ENCODE measurements at places on chromosomes 5 and 9.
A peak's percentile ranks its signal among the peaks of the same experiment; 100 is the strongest.

GRCh38 chr9:120891884-120892747, 15.1 kb upstream of the PHF19 start:
- DNase-seq: no peak

DNA sequence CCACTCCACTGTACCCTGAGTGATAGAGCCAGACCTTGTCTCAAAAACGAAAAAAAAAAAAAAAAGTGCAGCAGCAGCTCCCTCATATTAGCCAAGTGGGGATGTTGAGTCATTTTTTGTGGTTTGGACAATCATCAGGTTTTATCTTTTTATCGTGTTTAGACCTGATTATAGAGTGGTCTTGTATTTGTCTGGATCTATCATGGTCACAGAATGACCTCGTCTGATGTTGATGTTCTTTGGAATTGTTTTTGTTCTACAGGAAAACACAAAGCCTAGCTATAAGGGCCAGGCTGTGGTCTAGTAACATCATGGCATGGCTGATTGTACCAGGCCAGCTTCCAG, 1.6 kb upstream of the FBXW11 start:
- no peak for DNase-seq

DNA sequence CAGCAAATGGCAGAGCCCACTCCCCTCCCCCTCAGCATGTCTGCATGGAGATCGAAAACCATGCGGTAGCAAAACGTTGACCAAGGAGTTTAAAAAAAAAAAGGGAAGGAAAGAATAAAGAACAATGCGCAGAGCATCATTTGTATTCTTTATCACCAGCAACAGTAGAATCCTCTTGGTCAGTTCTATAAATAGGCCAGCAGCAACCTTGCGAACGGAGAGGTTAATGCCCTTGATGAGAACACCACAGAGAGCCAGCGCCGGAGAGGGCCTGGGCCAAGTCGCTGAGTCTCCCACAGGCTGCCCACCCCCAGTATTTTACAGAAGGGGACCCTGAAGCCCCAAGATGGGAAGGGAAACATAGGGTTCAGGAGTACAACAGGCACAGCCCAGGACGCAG, 22.7 kb downstream of the WHRN start:
- no peak for DNase-seq

GRCh38 chr9:135979547-135980166, 18.5 kb upstream of the UBAC1 start:
- no peak for DNase-seq

GRCh38 chr9:673264-673965, 168.1 kb upstream of the DMRT1 start:
- no peak for DNase-seq

DNA sequence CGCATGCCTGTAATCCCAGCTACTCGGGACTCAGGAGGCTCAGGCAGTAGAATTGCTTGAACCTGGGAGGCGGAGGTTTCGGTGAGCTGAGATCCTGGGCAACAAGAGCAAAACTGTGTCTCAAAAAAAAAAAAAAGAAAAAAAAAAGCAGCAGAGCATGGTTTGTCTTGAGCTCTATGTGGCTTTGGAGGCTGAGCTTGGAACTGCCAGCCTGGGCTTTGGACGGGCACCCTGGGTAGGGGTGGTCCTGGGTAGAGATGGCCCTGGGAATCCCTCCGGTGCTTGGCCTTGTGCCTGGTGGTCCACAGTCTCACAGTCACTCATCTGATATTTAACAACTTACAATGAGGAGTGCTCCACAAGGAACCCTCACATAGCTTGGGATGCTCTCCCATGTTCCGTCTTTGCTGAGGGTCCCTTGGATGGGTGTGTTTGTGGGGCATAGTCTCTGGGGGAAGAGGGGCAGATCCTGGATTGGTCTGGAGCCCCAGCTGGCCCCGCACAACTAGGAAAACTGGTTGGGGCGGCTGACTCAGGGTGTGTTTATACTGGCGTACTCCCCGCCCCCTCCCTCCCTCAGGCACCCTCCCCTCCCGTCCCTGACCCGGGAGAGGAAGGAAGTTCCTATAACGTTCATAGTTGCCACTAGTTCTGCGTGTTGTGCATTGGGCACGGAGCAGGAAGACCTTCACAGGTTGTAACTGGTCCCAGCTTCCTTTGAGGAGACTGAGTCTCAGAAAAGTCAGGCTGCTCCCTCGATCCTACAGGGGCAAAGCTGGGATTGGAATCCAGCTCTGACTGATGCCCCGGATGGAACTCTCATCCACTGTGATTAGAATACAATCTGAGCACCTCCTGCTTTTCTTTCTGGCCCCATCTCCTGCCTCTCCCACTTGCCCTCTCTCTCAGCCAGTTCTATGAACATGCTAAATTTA, 11.2 kb downstream of the IER5L start:
- peak; percentile 84 for DNase-seq

GRCh38 chr5:123528878-123529277, 16.9 kb downstream of the CSNK1G3 start:
- DNase-seq: no peak

DNA sequence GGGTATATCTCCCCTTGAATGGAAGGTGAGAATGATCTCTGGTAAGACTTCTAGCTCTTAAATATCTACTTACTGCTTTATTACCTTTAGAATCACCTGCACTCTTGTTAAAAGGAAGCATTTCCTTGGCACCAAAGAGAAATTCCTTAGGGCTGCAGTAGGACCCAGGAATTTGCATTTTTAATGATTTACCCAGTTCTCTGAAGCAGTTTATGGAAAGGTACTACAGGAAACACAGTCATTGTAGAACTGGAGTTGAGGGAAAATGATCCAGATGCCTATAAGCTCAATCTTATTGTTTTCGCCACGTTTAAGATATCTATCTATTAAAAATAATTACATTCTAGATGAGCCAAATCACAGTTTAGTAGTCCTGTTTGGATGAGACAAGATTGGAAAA, 9.5 kb upstream of the C9 start:
- peak; percentile 67 for DNase-seq

- peak; percentile 99 for DNase-seq
Measured at GRCh38 chr5:171387345-171387969, at the start of gene NPM1. TSS of gene NPM1 (plus strand) at chr5:171387849. CDS start at chr5:171387949, 100 bp downstream.

DNA sequence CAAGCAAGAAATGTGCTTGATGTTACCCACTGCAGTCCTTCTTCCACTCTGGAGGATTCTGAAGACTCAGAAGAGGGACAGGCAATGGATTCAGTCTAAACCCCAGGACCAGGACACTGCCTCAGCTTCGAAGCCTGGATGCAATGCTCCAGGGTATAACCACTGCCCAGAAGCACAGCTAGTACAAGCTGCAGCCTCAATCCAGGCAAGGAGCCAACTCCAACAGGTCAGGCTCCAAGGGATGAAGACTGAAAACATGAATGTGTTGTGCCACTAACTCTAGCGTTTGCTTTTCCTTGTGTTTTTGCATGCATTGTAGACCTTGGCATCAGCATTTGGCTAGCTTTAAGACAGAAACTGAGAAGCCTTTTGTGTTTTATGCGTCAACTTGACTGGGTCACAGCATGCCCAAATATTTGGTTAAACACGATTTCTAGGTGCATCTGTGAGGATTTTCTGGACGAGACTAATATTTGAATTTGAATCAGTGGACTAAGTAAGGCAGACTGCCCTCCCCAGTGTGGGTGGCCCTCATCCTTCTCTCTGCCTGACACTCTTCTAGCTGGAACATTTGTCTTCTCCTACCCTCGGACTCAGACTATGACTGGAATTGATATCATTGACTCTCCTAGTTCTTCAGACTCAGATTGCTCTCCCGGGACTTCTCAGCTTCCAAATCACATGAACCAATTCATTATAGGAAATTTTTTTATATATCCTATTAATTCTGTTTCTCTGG, 20.5 kb upstream of the GPX3 start:
- no peak for DNase-seq

GRCh38 chr5:958701-959571, 49.7 kb upstream of the NKD2 start:
- DNase-seq: peak; percentile 86

- no peak for DNase-seq
Measured at GRCh38 chr5:114857941-114858551, 311.7 kb downstream of the TRIM36 start.

DNA sequence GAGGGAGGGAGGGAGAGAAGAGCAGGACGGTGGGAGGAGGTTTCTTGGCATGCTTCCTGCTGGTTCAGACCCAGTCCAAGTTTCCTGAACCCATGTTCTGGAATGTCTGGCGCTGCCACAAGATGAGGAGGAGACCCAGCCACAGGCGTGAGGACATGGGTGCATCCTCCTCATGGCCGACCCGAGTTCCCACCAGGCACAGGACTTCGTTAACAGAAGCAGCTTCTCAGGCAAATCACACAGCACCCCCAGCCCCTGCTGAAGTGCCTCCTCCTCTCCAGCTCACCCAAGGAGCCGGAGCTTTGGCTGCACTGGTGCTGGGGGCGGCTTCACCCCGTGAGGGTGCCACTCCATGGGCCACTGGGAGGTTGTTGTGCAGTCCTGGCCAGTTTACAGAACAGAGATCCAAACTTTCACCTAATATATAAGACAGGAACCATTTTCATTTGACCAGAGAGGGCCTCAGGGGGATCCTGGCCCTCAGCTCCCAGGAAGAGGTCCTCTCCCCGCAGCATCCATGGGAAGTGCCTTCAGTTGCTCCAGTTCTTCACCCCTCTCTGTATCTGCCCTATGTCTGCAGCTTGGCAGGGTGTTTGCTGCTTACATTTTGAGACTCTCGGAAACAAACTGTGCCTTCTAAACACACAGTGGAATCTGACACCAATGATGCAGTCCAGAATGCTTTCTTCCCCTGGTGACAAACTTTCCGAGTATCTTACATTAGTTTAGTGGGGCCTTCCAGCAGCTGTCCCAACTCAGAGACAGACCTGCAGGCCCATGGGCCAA, 10.2 kb upstream of the NKD2 start:
- DNase-seq: peak; percentile 36

DNA sequence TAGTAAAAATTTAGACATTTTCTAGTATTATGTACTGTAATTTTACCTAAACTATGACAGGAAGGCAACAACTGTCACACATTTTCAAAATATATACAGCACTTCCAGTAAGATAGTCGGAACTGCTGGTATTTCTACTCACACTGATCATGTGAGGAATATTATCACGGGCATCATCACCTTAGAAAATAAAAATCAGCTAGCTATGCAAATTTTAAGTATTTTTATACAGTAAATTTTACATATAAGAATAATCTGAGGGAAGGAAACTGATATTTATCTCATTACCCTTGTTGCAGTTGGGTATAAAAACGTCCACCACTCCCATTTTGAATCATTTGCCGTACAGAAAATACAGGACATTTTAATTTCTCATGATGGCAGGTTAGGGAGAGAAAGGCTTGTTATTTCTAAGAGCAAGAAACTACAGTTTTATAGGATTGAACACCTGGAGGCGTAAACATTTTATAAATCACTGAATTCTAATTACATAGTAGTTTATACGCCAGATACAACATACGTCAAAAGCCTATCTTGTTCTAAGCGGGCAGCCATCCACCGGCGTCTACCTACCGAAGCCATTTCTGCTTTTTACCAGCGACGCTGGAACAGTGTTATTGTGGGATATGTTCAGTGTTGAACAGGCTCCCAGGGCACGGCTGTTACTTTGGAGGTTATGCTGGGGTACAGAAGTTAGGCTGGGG, 729 bp upstream of the TNPO1 start:
- no peak for DNase-seq

- peak; percentile 75 for DNase-seq
Measured at GRCh38 chr5:180352116-180353047, 754 bp downstream of the GFPT2 start.

DNA sequence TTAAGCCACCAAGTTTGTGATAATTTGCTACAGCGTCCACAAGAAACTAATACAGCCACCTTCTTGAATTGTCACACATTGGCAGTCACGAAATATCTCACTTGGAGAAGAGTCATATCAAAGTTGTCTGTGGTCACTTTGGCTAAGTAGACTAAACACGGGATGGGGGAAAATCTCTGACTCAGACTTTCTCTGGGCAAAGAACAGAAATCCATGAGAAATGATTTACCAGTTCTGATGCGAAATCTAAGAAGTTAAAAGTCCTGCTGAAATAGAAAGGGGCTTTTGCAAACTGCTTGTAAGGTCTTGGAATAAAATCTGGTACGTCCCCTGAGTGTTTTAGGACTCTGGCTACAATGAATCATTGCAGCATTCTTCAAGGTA, 158.4 kb downstream of the COL23A1 start:
- no peak for DNase-seq
